ENCODE measurements at places on chromosomes 4 and X.

DNA sequence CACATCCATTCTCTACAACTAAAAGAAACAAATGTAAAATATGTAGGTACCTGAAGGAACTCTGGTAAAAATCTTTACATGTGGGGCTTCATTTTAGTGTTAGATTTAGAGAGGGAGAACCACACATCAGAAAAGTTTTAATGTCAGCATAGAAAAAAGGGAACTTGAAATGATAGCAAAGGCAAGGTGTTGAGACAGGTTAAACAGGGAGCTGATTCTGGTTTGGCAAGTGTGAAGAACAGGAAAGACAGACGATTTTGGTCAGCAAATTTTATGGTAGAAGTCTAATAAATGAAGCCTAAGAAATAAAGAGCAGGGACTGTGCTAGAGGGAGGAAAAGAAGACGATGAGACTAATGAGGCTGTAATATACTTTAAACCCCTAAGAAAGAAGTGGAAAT is 67.6 kb upstream of the COX18 start:
- DNase-seq, result no peak

- DNase-seq, result no peak
Measured at GRCh38 chrX:112753116-112753515, 73.4 kb upstream of the LHFPL1 start.

DNA sequence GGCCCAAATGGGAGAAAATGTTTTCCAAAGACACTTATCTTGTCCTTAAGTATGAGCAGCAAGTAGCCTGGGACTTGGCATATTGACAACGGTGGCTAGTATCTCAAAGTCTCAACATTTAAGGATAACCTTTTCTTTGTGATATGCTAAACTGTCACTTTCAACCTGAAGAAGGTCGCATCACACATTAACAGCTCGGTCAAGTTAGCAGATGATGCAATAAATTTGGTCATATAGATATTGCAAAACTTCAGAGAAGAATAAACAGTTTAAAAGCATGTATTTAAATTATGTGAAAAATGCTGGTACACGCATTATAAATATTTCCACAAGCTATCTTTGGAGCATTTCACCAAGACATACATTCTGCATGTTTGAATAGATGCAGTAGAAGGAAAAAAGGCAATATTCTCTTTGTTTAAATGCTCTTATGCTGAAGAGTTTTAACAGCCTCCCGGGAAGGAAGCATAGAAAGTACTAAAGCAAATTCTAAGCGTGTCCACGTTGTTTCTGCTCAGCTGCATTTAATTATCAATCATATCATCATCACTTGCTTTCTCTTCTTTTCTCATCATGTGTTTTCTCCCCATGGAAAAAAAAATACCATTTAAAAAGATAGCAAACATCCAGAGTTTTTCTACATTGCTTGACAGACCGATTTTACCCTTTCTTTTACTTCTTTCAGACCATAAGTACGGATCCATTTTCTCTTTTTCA is 24.2 kb downstream of the ARHGAP6 start:
- DNase-seq, result no peak

GRCh38 chrX:101973066-101973465 is 41.2 kb upstream of the ZMAT1 start:
- no peak for DNase-seq

DNA sequence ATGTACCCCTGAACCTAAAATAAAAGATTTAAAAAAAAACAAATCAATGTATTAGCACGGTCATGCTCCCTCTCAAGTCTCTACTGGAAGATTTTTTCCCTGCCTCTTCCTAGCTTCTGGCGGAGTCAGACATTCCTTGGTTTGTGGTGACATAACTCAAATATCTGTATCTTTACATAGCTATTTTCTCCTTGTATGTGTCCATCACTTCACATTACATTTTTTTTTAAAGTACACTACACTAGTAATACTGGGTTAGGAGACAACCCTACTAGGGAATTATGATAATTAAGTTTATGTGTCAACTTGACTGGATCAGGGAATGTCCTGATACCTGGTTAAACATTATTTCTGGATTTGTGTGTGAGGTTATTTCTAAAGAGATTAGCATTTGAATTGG is 1197.9 kb downstream of the TECRL start:
- no peak for DNase-seq

DNA sequence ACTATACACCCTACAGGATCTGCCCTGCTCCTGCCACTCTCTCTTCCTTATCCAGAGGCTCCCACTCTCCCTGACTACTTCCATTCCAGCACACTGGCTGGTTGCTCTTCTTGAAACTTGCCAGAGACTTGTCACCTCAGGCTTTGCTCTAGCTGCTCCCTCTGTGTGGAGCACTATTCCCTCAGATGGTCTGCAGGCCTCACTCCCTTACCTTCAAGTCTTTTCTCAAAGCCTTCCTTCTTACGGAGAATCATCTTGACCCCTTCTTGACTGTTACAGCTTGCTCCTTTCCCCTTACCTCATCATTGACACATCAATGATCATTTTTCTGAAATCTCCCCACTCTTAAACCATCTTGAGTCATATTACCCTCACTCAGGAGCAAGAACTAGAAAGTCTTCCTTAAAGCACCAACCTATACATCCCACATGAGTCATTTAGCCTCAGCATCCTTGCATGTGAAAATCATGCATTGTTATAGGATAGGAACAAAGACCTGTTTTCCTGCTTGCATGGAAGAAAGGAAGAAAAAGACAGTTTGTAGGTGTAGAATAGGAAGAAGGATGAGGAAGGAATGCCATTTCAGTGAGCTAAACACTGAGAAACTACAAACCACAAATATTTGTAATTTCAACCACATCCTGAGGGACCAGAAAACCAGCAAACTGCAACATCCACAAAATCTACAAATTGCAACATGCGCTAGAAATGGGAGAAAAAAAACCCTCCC is 55.7 kb downstream of the ANTXR2 start:
- DNase-seq, result peak; percentile 17

DNA sequence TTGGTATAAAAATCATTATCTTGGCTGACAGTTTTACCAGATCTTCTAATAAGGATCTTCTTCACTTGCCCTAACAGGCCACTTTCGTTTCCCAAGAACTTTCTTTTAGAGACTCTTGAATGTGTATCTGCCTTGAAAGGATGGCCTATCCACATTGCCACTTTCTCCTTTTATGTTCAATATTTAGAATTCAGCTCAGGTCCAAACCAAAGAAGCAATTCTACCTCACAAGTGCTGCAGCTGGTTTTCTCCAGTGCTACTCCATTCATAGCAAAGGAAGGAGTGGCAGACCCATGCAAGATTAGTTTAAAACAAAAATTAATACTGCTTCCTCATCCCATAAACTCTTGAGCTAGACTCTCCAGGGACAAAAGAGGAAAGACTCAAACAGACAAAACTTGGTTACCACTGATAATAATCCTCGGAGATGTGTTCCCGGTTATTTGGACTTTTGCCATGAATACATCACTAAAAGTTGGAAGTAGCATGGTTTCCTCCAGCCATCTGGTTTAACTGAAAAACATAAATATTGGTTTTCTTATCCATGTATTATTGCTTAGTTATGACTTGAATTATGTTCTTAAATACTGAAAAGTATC is 401.8 kb downstream of the PABPC4L start:
- no peak for DNase-seq

- no peak for DNase-seq
Measured at GRCh38 chr4:189311251-189311650, 629.4 kb upstream of the FRG1 start.

- DNase-seq, result no peak
Measured at GRCh38 chr4:101556842-101557241, 209.5 kb upstream of the PPP3CA start.

- DNase-seq, result no peak
Measured at GRCh38 chr4:168859888-168860694, 150.0 kb downstream of the CBR4 start.

- DNase-seq, result no peak
Measured at GRCh38 chrX:143165778-143166177, 140.1 kb downstream of the SPANXN4 start.

GRCh38 chrX:9023293-9023692 is 10.6 kb downstream of the FAM9B start:
- no peak for DNase-seq

GRCh38 chrX:11609109-11609508 is 56.6 kb downstream of the ARHGAP6 start:
- no peak for DNase-seq

- no peak for DNase-seq
Measured at GRCh38 chr4:170529748-170530722, 440.3 kb upstream of the AADAT start.

DNA sequence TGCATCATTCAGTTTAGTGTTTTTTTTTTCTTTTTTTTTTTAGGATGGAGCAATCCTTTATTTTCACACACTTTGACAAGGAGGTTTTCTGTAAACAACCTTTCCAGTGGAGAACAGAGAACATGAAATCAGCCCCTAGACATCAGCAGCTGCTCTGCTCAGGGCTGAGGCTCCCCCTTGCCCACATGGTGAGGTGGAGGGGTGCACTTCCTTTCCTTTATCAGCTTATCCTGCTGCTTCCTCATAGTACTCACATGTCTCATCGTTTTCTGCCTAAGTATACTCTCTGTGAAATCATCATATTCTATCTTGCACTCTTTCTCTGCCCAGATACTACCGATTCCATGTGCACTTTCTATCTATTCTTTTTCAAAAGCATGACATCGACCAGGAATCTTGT is 47.6 kb upstream of the PRSS12 start:
- DNase-seq, result no peak

DNA sequence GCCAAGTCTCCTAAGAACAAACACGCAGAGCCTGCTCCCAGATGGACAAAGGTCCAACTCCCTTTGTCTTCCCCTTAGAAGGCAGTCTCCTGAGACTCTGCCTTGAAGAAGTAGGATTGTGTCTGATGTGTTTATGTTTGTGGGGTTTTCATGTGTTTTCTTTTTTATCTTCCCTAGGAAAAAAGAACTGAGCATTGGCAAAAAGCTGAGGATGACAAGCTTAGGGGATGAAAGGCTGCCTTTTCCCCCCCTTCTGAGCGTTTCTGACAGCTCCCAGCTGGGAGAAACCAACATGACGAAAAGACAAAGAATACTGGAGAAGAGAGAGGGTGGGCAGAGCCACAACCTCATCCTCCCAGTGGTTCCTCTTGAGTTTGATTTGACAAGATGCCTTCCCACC is 181.1 kb downstream of the EVC2 start:
- no peak for DNase-seq

DNA sequence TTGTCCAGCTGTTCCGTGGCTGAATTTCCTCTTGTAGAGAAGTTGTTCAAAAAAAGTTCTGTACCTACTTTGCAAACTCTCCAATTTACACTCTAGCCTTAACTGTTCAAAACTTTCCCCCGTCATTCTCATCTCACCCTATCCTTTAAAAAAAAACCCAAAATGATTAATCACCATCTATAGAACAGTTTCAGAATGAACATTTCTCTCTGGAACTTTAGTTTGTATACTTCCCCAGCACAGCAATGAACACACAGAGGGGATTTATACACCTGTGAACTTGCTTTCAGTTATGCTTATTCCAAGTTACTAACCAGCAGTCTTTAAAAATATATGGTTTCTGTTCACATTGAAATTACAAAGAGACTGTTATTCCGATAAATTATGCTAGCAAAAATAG is 1.2 kb downstream of the GEMIN8 start:
- no peak for DNase-seq

All from CD4-positive, alpha-beta T cell treated with Interferon alpha-2 for 1 hour (primary cell).